Hepatocyte (in vitro differentiated cells): ENCODE measurements at places on chromosomes 13 and 19. TPM values are rescaled to one million over a fixed set of nuclear protein-coding genes. Genes with fewer than 3 reads are reported as not detected.

DNA sequence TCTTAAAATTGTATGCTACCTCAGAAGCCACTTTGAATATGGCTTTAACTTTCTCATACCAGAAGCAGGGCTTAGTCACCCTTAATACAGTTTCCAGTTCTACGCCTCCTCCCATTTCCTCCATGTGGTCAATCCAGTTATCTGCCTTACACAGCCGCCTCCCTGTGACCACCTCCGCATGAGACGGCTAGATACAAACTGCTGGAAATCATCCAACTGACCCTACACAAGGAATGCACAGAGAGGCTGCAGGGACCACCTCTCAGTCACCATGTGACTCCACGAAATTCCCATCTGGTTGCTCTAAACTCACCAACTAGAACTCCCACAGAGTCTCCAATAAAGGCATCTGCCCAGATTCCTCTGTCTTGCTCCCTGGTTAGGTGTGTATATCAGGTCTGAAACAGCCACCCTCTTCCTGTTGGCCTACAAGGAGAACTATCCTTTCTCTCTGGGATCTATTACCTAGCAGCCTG is 6.8 kb downstream of the ZNF564 start:
- no peak overlapping the region for H3K27ac ChIP-seq
- no peaks in the 10 kb centered on the region for H3K27me3 ChIP-seq
- H3K36me3 ChIP-seq: no peaks in the 10 kb centered on the region
- no peak overlapping the region for H3K4me3 ChIP-seq
- no peak for DNase-seq

DNA sequence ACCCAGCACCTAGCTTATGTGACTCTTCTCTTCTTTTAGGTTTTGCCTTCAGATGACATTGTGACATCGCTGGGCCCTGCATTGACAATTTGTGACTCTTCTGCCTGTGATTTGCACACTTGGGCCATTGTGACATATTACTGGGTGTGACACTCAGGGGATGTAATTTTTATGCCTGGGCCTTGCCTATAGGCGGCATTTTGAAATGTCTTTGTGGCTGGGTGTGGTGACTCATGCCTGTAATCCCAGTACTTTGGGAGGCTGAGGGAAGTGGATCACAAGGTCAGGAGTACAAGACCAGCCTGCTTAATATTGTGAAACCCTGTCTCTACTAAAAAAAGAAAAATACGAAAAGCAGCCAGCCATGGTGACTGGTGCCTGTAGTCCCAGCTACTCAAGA is 28.4 kb upstream of the ZNF681 start:
- no peak overlapping the region for H3K27ac ChIP-seq
- DNase-seq: no peak
- no peaks in the 10 kb centered on the region for H3K27me3 ChIP-seq
- no peaks in the 10 kb centered on the region for H3K4me1 ChIP-seq
- H3K36me3 ChIP-seq: no peaks in the 10 kb centered on the region

GRCh38 chr19:21617740-21618339 is 112.4 kb downstream of the ZNF429 start:
- H3K4me3 ChIP-seq: no peak overlapping the region
- DNase-seq: no peak
- no peak overlapping the region for H3K27ac ChIP-seq
- no peaks in the 10 kb centered on the region for H3K27me3 ChIP-seq
- H3K4me1 ChIP-seq: no peaks in the 10 kb centered on the region
- no peaks in the 10 kb centered on the region for H3K36me3 ChIP-seq

- peaks cover 7% of the 10 kb centered on the region for H3K4me1 ChIP-seq
- DNase-seq: no peak
- H3K27ac ChIP-seq: no peak overlapping the region
- peaks cover 5% of the 10 kb centered on the region for H3K27me3 ChIP-seq
Measured at GRCh38 chr19:6113616-6114188, 3.4 kb upstream of the RFX2 start.

Gene CASP14
- total RNA-seq: not detected in 2 replicates

Gene ZNF416
- 4.7 and 5.8 TPM in 2 replicates for total RNA-seq

Gene KCNRG
- total RNA-seq: 1.3 and 3.1 TPM in 2 replicates

DNA sequence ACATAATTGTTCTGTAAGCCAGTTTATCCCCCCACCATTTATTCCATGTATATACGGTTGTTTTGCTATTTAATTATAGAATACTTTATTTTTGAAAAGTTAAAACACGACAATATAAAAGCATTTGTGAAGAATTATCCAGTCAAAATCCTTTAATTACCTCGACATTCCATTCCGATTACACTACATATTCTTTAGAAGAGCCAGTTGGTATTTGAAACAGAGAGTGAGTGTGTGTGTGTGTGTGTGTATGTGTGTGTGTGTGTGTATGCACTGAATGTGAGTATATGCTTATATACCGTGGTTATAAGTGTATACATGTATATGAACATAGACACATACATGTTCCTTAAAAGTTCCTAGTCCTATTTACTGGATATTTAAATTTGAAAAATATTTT is 87.8 kb upstream of the KLF5 start:
- no peaks in the 10 kb centered on the region for H3K4me1 ChIP-seq
- H3K27me3 ChIP-seq: no peaks in the 10 kb centered on the region
- peak overlapping the region; percentile 58 for H3K27ac ChIP-seq
- no peak overlapping the region for H3K4me3 ChIP-seq
- DNase-seq: no peak

DNA sequence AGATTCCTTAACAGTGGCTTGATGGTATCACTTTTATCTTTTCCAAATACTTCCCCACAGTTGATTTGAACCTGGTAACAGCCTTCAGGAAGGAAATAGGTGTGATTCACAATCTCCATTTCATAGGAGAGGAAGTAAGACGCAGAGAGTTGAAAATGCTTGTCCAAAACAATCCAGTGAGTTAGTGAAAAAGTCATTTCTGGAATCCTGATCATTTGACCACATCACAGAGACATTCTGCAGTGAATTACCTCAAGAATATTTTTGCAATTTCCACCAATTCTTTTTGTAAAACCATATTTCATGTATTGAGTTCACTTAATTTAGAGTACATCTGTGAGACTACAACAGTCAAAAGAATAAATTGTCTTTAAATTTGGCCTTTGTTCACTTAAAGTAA is 292.8 kb downstream of the DCLK1 start:
- DNase-seq: no peak
- H3K36me3 ChIP-seq: no peaks in the 10 kb centered on the region
- H3K4me1 ChIP-seq: peaks cover 6% of the 10 kb centered on the region
- no peak overlapping the region for H3K27ac ChIP-seq
- no peak overlapping the region for H3K4me3 ChIP-seq

GRCh38 chr13:59770451-59770850 is 393.3 kb downstream of the DIAPH3 start:
- no peak for DNase-seq
- no peaks in the 10 kb centered on the region for H3K27me3 ChIP-seq
- no peak overlapping the region for H3K27ac ChIP-seq
- H3K36me3 ChIP-seq: no peaks in the 10 kb centered on the region

DNA sequence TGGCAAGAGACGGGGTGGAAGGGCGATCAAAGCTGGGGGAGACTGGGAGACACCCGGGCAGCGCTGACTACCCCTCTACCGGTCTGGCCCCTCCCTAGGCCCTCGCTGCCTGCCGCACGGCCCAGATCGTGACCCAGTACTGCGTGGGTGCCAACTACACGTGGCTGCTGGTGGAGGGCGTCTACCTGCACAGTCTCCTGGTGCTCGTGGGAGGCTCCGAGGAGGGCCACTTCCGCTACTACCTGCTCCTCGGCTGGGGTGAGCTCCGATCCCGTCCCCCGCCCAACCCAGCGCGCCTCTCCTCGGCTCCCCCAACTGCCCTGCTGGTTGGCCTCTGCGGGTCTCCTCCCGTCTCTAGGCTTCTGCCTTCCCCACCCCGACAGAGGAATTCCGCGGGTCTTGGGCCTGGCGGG is 8.8 kb downstream of the GIPR start:
- peak; percentile 49 for DNase-seq
- peak overlapping the region; percentile 54 for H3K27ac ChIP-seq
- H3K27me3 ChIP-seq: no peaks in the 10 kb centered on the region
- no peaks in the 10 kb centered on the region for H3K36me3 ChIP-seq
- H3K4me3 ChIP-seq: peak overlapping the region; percentile 23
